ENCODE measurements at places on chromosomes 1 and 21. TPM values are rescaled to one million over a fixed set of nuclear protein-coding genes. Genes with fewer than 3 reads are reported as not detected.

Gene GPR52
- polyA plus RNA-seq: not detected

DNA sequence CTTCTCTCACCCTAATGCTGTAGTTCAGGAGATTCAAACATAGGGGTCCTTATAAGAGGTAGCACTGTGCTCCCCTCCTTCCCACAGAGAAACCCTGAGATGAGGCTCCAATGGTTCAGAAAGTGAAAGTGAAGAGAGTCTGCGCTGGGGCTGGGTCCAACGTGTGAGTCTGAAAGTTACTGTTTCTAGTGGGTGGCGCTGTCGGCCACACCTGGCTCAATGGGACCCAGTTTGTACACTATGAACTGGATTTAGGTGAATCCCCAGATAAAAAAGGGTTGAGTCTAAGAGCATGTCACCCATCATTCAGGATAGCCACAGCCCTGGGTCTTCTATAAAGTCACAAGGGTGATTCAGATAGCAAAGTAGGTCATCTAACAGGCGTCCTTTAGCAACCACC, 2.8 kb downstream of the SMCP start:
- H3K4me1 ChIP-seq: no peaks in the 10 kb centered on the region
- H3K4me3 ChIP-seq: no peak overlapping the region
- H3K36me3 ChIP-seq: no peaks in the 10 kb centered on the region

DNA sequence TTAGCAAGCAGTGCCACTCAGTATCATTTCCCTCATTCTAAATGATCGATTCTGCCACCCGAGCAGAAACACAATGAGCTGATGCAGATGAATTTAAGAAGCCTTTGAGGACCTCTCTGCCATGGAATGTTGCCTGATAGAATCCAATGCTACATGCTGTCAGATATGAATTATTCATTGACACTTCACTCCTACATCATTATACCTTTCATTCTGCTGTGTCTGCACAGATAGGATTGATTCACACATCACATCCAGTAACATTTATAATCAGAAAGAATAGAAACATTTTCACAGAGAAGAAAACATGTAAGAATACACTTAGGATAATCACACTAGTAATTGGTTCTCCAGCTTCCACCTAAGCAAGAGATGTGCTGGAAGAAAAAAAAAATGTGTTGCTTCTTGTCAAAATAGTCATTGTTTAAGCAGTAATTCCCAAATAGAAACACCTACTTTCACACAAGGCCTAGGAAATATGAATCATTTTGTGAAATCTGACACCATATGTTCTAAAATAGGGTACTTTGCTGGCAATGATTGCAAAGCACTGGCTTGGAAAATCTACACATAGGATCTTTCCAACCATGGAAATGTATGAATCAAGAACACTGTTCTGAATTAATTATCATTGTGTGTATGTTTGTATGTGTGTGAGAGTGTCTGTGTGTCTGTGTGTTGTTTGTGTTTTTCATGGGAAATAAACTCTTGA, 110.1 kb downstream of the GRIK1 start:
- no peak overlapping the region for H3K27ac ChIP-seq
- no peak for DNase-seq
- H3K27me3 ChIP-seq: no peaks in the 10 kb centered on the region
- no peaks in the 10 kb centered on the region for H3K4me1 ChIP-seq

Gene GJA5
- 36.4 TPM for polyA plus RNA-seq

DNA sequence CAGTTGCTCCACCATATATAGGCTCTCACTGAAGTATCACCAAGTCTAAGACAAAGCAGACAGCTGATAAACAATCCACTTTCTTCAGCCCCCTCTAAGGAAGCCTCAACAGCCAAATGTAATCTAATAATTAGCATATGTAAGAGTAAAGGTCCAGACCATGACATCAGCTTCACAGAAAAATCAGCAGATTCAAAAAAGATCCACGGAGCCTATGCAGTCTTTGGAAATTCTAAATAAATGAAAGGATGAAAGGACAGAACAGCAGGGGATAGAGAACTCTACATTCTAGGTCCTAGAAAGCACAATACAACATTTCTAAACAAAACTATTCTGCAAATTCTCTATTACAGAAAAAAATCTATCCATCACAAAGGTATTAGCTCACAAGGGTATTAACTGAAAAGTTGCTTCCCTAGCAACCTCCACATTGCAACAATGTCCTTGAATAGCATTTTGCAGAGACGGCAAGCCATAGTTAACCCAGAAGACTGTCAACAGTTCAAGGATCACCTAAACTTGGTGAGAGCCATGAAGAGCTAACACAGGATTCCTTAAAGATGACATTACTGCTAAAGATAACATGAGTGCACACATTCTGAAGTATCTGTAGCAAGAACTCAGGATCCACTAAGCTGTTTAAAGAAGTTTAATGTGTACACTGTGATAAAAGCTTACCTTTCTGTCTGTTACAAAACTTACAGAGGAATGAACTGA, 74.3 kb downstream of the SIPA1L2 start:
- no peaks in the 10 kb centered on the region for H3K36me3 ChIP-seq
- no peaks in the 10 kb centered on the region for H3K27me3 ChIP-seq
- DNase-seq: no peak
- peaks cover 7% of the 10 kb centered on the region for H3K4me1 ChIP-seq
- no peak overlapping the region for H3K27ac ChIP-seq
- no peak overlapping the region for H3K4me3 ChIP-seq

Gene BRDT
- not detected for polyA plus RNA-seq

Gene KCNQ4
- polyA plus RNA-seq: 0.65 TPM

- H3K27ac ChIP-seq: peak overlapping the region; percentile 53
- no peak overlapping the region for H3K4me3 ChIP-seq
- no peak for DNase-seq
- H3K4me1 ChIP-seq: peaks cover 7% of the 10 kb centered on the region
Measured at GRCh38 chr1:26799479-26800142, 11.9 kb downstream of the PIGV start.

DNA sequence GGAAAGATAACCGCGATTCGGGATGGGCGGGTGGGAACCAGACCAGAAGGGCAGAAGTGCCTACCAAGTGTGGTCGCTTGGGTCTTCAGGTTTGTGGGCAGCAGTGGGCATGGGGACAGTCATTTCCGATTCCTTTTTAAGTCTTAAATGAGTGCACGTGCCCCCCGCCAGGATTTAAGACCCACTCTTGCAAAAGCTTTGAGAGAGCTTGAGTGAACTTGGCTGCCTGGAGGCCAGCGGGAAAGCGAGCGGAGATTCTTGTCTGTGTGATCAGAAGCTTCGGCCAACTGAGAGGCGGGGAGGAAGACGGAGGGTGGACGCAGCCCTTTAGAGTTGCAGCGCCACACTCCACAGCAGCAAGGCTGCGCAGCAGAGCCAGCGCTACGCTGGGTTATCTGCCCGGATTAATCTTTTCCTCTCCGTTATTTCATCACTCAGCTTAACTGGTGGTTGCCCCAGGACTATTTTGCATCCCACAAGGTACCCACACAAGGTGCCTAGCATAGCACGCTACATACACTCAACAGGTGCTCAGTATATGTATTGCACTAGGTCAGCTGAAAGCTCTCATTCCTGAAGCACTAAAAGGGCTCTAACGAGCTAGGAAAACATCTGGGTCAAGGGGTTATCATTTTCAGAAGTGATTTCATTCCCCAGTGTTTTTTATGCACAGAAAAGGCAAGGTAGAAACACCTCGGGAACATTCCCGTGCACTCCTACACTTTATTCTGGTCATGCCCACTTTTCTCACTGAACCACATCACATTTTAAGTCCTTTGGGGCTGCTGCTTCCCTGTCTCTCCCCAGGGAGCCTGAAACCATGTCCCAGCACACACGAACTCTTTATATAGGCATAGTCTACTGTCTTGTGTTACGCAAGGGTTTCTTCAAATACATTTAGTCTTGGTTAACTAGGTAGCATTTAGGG, 1.5 kb upstream of the BATF3 start:
- H3K4me1 ChIP-seq: no peaks in the 10 kb centered on the region
- DNase-seq: peak; percentile 81
- H3K4me3 ChIP-seq: peak overlapping the region; percentile 51
- no peaks in the 10 kb centered on the region for H3K36me3 ChIP-seq
- H3K27ac ChIP-seq: peak overlapping the region; percentile 67

Gene LRRC71
- 0.19 TPM for polyA plus RNA-seq

Gene TSPEAR
- polyA plus RNA-seq: 0.09 TPM

Data from kidney (tissue), 22 donors.